Activated gamma-delta T cell treated with anti-CD3 and anti-CD28 coated beads, Interleukin-2, amount 50 U/mL, for 16 hours (primary cell): ENCODE measurements at places on chromosomes 2 and 18.

GRCh38 chr2:120969613-120970355 lies 234.1 kb downstream of the GLI2 start:
- no peak for DNase-seq

GRCh38 chr2:30744823-30745222 lies 62.4 kb downstream of the CAPN13 start:
- no peak for DNase-seq

DNA sequence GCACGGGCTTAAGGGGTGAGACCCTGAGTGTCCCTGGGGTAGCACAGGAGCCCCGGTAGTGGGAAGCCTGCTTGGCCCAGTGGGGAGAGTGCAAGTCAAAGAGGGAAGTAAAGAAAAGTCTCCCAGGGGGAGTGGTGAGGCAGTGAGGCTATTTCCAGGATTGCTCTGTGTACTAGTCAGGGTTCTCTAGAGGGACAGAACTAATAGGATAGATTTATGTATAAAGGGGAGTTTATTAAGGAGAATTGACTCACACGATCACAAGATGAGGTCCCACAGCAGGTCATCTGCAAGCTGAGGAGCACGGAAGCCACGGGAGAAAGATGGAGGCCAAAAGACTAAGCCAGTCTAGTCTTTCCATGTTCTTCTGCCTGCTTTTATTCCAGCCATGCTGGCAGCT lies 45.5 kb downstream of the CMPK2 start:
- DNase-seq = no peak

- DNase-seq = no peak
These were observed 54.3 kb upstream of the NDUFV2 start for GRCh38 chr18:9048236-9048635.

DNA sequence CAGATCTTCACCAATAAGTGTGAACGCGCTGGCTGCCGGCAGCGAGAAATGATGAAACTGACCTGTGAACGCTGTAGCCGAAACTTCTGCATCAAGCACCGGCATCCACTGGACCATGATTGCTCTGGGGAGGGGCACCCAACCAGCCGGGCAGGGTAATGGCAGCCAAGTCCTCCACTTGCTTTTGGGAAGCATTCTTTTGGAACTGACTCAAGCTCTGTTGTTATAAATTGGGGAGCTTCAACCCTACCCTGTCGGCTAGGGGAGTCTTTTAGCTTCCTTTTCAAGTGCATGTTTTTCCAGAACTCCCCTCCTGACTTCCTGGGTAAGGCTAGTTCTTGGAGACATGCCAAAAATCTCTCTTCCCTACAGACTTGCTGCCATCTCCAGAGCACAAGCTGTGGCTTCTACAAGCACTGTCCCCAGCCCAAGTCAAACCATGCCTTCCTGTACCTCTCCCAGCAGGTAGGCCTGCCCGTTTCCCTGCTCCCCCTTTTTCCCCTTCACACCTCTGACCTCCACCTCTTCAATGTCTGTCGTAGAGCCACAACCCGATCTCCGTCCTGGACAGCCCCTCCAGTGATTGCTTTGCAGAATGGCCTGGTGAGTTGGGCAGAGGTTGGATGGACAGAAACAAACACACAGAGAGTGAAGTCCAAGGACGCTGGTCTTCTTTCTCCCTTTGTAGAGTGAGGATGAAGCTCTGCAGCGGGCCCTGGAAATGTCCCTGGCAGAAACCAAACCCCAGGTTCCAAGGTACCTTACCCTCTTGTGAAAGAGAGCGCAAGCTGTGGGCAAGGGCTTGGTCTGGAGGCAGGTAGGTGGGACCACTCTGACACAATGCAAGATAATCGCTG lies 1.5 kb downstream of the ZFAND2B start:
- DNase-seq = no peak

- no peak for DNase-seq
These were observed 8.3 kb downstream of the RHOB start for GRCh38 chr2:20455076-20455587.

GRCh38 chr2:134146161-134146560 lies 107.7 kb upstream of the MGAT5 start:
- DNase-seq = no peak
